ENCODE measurements at places on chromosomes 3 and 15. TPM values are rescaled to one million over a fixed set of nuclear protein-coding genes. Genes with fewer than 3 reads are reported as not detected.

Gene C15orf62
- total RNA-seq, result not detected

Gene TRPM1
- not detected for total RNA-seq

Gene KNL1
- total RNA-seq, result 6.4 TPM

Gene SMCO1
- total RNA-seq, result not detected

Gene REC114
- total RNA-seq, result not detected

Gene ARGFX
- not detected for total RNA-seq

Gene ARHGAP11A
- 66.2 TPM for total RNA-seq

Gene SST
- not detected for total RNA-seq

Gene CYFIP1
- 72.9 TPM for total RNA-seq

Gene GOLGA8B
- 17.1 TPM for total RNA-seq

Gene GRM7
- not detected for total RNA-seq

Gene MESP1
- 7.2 TPM for total RNA-seq

Gene SLC12A8
- 1.3 TPM for total RNA-seq

Gene BHLHE40
- 115 TPM for total RNA-seq

Gene PLA2G4E
- total RNA-seq, result not detected

Gene P3H2
- 42.0 TPM for total RNA-seq

Gene NMD3
- 44.7 TPM for total RNA-seq

Gene PLA1A
- 0.45 TPM for total RNA-seq

Gene CLRN1
- not detected for total RNA-seq

Gene NPAP1
- total RNA-seq, result not detected

Gene CPA3
- not detected for total RNA-seq

Gene GPR156
- total RNA-seq, result 0.57 TPM

Gene C3orf49
- total RNA-seq, result not detected

Gene PIGX
- total RNA-seq, result 34.0 TPM

Gene PLA2G4B
- 1.1 TPM for total RNA-seq

Gene ACAD11
- 4.5 TPM for total RNA-seq

Gene ZNF774
- total RNA-seq, result 1.4 TPM

Gene WDR93
- 0.20 TPM for total RNA-seq

Gene ACSBG1
- 0.20 TPM for total RNA-seq

Gene PTPN23
- total RNA-seq, result 24.8 TPM

Gene BFSP2
- not detected for total RNA-seq

Gene AP2M1
- total RNA-seq, result 296 TPM

Gene CLSTN2
- 0.06 TPM for total RNA-seq

Gene RBP2
- not detected for total RNA-seq

Gene ZXDC
- 8.3 TPM for total RNA-seq

Gene PLAAT1
- total RNA-seq, result not detected

Gene DNASE1L3
- total RNA-seq, result 0.11 TPM

Gene TRH
- not detected for total RNA-seq

Gene ZNF80
- total RNA-seq, result not detected

Gene IL17RC
- 15.2 TPM for total RNA-seq

Gene IL20RB
- 1.2 TPM for total RNA-seq
